Activated CD4-positive, alpha-beta T cell treated with anti-CD3 and anti-CD28 coated beads for 48 hours (primary cell): ENCODE measurements at places on chromosomes 1 and 21.

DNA sequence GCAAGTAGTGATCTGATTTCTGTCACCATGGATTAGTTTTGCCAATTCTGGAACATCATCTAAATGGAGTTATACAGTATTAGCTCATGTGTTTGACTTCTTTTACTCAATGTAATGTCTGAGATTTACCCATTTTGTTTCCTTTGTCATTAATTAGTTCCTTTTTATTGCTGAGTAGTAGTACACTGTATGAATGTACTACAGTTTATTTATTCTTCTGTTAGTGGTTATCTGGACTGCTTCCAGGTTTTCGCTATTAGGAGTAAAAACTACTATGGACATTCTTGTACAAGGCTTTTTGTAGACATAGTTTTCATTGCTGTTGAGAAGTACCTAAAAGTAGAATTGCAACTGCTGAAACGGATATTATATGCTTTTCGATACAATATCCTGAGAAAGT lies 14.1 kb downstream of the SUCO start:
- DNase-seq: no peak

- no peak for DNase-seq
Measured at GRCh38 chr1:8926707-8927694, 18.7 kb upstream of the CA6 start.

DNA sequence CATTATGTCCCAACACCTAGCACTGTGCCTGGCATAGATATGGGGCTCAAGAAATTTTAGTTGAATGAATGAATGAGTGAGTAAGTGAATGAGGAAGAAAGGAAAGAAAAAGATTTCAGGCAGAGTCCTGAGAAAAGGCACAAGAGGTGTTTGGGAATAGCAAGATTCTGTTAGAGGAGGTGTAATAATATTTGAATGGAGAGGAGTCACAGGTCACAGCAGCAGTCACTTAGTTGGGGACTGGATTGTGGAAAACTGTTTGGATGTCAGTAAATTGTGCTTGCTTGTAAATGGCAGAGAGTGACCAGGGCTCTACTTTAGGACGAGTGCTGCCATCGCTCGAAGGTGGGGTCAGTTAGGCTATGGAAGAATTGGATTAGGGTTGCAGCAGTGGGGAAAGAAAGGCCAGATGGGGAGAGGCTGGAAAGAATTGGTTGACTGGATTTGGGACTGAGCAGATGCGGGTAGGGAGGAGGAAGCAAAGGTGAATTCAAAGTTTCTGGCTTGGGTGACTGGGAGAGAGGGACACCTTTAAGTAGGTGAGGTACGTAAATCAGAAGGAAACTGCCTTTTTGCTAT lies 9.3 kb downstream of the CDC14A start:
- DNase-seq: no peak

- peak; percentile 36 for DNase-seq
Measured at GRCh38 chr1:221912230-221912629, 170.3 kb upstream of the DUSP10 start.

- no peak for DNase-seq
Measured at GRCh38 chr1:60223158-60223557, 149.6 kb upstream of the C1orf87 start.

DNA sequence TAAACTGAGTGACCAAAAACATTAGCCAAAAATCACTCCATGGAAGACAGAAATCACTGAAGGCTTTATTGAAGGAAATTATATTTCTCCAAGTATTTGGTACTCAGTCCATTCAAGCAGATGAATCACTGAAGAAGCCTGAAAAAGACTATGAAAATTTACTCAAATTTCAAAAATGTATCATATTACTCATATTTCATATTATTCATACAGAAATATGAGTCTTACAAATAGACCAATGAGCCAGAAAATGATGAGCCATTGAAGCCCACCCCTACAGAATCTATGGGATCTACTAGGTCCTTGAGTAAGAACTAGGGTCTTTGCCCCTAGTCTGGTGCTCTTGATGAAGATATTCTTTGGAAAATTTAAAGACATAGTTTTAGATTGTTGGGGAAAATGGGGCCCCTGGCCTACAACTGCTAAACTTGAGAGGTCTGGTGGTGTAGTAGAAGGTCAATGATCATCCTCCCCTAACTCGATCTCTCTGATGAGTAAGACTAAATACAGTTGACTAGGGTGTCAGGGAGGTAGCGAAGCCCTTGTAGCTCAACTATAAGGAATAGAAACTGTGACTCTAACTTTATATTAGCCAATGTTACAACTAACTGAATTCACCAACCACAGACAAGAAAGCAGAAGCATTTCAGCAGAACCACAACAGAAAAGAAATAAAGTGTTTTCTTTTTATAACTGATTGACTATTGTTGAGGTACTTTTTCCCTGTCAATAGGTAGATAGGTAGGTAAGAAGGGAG lies 81.0 kb downstream of the NOTCH2 start:
- peak; percentile 15 for DNase-seq

GRCh38 chr1:19618428-19618827 lies 25.7 kb upstream of the NBL1 start:
- DNase-seq: no peak

GRCh38 chr1:159140474-159140873 lies 30.9 kb upstream of the CADM3 start:
- no peak for DNase-seq

GRCh38 chr1:158979229-158979628 lies 30.5 kb upstream of the IFI16 start:
- no peak for DNase-seq

DNA sequence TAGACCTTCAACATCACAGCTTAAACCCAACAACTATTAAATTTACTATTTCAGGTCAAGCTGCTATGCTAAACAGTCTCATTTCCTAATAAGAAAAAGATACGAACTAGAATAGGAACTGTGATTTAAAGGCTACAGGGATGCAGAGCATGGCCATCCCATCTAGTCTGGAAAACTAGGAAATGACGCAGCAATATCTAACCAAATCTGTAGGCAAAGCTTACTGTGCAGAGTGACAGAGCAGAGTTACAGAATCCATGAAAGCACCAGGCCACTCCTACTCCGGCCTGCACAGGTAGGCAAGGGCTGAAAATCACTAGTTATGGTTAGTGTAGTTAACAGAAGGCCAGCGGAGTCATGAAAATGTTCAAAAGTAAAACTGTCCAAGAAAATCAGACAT lies 2.1 kb downstream of the HLCS start:
- no peak for DNase-seq

- no peak for DNase-seq
Measured at GRCh38 chr1:193242000-193242399, 55.6 kb upstream of the B3GALT2 start.

- no peak for DNase-seq
Measured at GRCh38 chr1:244210884-244211558, 159.9 kb downstream of the ZBTB18 start.

DNA sequence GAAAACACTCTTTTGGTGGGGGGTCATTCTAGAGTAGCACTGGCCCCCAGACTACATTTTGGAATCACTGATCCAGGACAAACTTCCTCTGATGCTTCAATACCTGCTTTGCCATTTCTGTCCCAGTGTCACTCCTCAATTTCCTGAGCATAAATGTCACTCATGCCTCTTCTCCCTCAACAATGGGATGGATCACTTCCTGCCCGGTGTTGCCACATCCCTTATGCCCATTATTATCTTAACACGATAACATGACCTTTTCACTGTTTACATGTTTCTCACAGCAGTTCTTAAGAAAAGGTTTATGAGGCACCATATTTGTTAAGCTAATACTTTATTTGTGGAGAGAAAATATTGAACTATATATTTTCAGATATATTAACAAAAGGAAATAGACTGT lies 3.9 kb upstream of the ITLN1 start:
- no peak for DNase-seq

DNA sequence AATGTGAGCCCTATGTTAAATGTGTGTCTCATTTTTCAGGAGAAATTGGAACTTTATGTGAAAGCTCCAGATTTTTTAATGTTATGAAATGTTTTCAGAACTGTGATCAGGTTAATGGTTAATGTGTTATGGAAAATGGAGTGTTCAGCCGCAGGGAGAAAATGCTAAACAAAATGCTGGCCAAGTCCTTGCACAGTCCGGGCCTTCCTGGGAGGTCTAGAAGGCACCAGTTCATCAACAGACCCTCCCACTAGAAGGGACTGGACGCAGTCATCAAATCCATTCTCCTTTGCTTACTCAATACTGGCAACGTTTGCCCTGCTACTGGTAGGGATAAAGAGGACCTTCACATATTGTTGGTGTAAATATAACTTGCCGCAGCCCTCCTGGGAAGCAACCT lies 43.4 kb downstream of the VWA5B1 start:
- no peak for DNase-seq

GRCh38 chr1:22635436-22635835 lies 992 bp upstream of the C1QA start:
- DNase-seq: no peak

- no peak for DNase-seq
Measured at GRCh38 chr1:6097824-6098223, 52.1 kb downstream of the KCNAB2 start.

DNA sequence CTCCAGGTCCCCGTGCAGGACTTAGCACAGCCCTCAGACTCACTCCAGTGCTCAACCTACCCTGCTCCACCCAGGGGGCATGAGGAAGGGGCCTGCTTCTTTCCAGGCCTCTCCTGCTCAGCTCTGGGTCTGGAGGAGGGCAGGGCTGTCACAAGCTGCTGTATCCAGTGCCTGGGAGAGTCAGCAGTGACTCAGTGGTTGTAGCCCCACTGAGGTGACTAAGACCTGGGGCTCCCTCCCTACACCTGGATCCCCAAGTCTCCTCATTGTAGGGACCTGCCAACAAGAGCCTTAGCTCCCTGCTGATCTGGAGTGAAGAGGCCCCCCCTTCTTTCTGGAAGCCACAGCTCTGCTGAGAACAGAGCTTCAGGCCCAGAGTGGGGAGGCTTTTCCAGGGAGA lies 36.1 kb upstream of the FAM131C start:
- no peak for DNase-seq
